ENCODE measurements at places on chromosomes 1 and 21.
A peak's percentile ranks its signal among the peaks of the same experiment; 100 is the strongest.

GRCh38 chr21:42117229-42117966, 46.3 kb downstream of the UMODL1 start:
- H3K27me3 ChIP-seq = peaks cover 37% of the 10 kb centered on the region
- H3K27ac ChIP-seq = no peak overlapping the region
- peak; percentile 87 for DNase-seq
- no peak overlapping the region for H3K4me3 ChIP-seq

DNA sequence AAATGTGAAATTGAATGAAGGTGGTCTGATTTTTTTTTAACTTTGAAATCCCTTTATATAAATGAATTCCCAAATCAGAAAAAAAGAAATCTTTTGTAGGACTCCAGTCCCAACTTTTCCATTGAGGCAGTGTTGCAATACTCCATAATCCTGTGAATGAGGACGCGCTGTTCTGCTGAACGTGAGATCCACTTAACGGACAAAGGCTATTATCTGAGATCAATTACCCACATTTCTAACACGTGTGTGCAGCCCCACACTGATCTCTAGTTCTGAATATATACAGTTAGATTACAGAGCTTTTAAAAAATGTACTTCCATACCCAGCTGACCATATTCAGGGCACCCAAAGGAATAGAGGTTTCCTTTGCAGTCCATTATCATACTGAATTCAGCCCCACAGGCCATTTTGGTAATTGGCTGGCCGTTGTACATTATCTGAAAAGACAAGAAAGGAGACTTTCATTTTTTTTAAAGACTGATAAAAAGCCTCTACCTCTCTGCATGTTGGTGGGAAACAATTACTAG, 19.0 kb downstream of the RCC2 start:
- H3K4me1 ChIP-seq = peaks cover 2% of the 10 kb centered on the region
- no peak overlapping the region for H3K4me3 ChIP-seq
- H3K27ac ChIP-seq = no peak overlapping the region
- DNase-seq = no peak
- peaks cover 2% of the 10 kb centered on the region for H3K36me3 ChIP-seq
- no peaks in the 10 kb centered on the region for H3K27me3 ChIP-seq

GRCh38 chr1:51019811-51020210, 49.8 kb downstream of the CDKN2C start:
- no peaks in the 10 kb centered on the region for H3K36me3 ChIP-seq
- no peak overlapping the region for H3K4me3 ChIP-seq
- H3K4me1 ChIP-seq = no peaks in the 10 kb centered on the region
- no peak overlapping the region for H3K27ac ChIP-seq
- no peak for DNase-seq

GRCh38 chr1:172382406-172382805, 38.1 kb upstream of the C1orf105 start:
- no peak for DNase-seq
- H3K27me3 ChIP-seq = no peaks in the 10 kb centered on the region
- no peaks in the 10 kb centered on the region for H3K36me3 ChIP-seq
- no peak overlapping the region for H3K4me3 ChIP-seq
- peaks cover 12% of the 10 kb centered on the region for H3K4me1 ChIP-seq

All from transverse colon (tissue), 4 donors.